ENCODE measurements at places on chromosomes 3 and 15.

DNA sequence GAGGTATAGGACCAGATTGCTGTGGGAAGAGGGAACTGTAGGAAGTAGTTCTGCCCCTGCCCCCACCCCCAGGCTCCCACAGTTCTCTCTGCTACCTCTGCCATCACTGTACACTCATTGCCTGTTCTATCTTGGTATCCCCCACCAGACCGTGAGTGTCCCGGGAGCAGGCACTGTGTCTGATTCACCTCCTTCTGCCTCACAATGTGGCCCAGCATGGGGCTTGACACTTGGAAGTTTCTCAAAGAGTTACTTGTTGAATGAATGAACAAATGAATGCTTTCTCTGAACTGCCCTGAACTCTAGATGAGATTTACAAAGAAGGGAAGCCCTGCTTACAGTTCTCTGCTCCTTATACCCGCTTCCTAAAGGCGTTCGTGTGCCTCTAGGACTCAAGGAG, 27.1 kb upstream of the PIK3CB start:
- ATAC-seq, result no peak

DNA sequence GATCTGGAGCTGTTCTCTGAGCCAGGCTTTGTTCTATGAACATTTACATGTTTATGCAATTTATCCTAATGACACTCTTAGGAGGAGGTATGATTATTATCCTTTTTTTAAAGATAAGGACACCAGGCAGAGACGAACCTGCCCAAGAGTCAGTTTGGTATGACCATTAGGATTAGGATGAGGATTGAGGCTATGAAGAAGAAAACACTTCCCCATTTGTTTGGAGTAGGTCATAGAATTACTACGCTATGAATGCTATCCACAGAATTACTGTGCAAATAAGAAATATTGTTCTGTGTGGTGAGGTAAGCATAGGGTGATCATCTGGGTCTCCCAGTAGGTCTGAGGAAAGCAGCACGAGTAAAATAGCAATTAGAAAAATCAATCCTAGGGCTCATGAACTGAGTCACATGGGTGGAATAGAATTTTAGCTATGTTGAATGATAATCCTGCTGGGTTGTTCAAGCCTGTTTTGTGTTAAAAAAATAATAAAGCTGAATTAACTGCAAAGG, 23.9 kb downstream of the EIF4E3 start:
- ATAC-seq, result no peak

- no peak for ATAC-seq
Measured at GRCh38 chr3:182726258-182727142, 66.8 kb upstream of the ATP11B start.

DNA sequence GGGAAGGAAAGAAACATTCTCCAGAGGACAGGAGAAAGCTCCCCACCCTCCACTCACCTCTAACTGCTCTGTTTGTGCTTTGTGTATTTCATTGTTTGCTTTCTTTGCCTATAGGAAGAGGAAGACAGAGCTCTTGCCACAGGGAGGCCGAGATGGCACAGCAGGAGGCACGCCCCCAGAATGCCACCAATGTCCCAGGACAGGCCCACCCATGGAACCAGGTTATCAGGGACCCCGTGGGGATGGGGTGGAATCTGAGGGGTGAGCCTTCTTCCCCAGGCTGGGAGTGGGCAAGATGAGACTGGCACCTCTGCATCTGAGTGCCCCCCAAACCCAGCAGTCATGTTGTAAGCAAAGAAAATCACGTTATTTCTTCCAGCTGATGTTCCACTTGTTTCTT, 155.8 kb downstream of the TBC1D2B start:
- no peak for ATAC-seq

DNA sequence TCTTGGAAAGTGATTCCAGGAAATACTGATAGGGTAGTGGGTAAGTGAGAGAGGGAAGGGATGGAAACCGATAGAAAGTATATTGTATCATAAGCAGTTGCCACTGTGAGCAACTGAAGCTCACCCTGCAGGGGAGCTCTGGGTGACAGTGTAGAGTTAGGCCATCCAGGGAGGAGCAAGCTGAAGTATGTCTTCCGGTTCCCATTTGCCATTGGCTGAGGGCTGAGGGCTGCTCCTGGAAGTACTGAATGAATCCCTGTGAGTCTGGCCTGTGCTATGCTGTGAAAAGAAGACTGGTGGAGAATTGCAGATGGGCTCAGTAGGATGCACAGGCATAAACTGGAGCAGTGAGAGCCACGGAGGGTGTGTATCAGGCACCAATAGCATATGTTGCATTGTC, 348.3 kb downstream of the MFSD1 start:
- no peak for ATAC-seq

GRCh38 chr3:172040981-172041963, 1.9 kb downstream of the FNDC3B start:
- ATAC-seq, result no peak

DNA sequence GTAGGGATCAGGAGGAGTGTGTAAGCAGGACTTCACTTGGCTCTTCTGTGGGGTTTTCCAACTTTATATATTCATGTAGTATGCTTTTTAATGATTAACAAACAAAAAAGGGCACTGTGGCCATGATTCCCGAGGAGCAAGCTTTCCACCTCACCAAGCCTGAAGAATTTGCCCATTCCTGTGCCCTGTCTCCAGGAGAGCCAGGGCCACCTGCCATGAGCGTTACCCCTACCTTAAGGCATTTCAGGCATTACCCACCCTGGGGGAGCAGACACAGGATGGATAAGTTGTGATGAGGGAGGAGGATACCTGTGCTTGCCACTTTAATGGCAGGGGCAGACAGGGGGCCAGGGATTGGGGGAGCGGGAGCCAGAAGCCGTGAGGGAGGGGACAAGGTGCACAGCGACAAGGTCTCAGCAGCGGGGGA, 3.0 kb downstream of the TRPM1 start:
- ATAC-seq, result no peak

- no peak for ATAC-seq
Measured at GRCh38 chr3:183911763-183912506, 27.3 kb upstream of the PARL start.

GRCh38 chr15:81481346-81481745, 107.3 kb upstream of the TMC3 start:
- ATAC-seq, result no peak

DNA sequence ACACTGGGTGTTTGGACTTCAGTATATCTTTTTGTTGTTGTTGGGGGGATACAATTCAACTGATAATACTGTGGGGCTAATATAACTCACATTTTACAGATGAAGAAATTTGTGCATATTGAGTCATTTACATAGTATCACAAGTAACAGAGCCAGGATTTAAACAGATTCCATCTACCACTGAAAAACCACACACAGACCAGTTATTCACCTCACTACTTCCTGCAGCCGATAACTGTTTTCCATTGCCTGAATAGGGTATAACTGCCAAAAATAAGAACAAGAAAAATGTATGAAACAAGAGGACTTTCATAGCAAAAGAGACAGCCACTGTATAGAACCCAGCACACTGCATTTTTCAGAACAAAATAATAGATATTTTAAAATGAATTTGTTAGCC, 215.8 kb upstream of the CNTN6 start:
- no peak for ATAC-seq

Measured in gastroesophageal sphincter (tissue), 4 donors.